ENCODE measurements at places on chromosomes 5 and 9.

- DNase-seq, result no peak
Measured at GRCh38 chr5:61659221-61659696, 327.2 kb downstream of the ZSWIM6 start.

DNA sequence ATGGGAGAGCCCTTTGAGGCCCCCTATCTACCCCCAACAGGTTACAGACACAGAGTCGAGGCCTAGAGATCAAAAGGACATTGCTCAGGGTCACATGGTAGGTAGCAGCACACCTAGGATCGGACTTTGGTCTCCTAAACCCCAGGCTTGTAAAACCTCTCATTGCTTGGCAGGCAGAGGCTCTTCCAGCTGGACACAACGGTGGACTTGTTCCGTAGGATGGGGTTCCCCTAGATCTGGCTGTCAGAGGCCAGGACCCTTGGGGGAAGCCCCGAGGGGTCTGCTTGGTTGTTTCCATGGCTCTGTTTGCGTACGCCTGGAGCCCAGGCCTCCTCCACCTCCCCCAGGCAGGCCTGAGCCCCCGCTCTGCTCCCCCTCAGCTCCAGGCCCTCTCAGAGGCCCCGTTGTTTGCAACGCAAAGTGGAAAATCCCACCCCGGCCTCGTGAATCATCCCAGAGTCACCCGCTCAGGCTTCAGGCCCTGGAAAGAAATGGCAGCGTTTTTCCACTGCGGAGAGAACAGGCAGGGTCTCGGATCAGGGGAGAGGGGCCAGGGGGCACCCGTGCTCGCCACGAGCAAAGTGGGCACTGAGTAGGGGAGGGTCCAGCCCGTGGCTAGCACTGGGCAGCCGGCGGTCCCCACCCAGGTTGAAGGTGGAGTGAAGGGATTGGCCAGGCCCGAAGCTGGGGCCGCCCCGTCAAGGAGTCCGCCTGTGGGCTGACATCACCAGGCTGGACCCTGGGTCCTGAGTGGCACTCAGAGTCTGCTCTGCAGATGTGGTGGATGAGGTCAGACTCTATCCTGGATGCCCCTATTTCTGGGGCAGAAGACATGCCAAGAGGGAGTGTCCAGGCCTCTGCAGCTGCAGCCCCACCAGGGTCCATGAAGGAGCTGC, 19.8 kb downstream of the COL27A1 start:
- DNase-seq, result no peak

- DNase-seq, result no peak
Measured at GRCh38 chr5:142322747-142323479, 1.9 kb downstream of the SPRY4 start.

DNA sequence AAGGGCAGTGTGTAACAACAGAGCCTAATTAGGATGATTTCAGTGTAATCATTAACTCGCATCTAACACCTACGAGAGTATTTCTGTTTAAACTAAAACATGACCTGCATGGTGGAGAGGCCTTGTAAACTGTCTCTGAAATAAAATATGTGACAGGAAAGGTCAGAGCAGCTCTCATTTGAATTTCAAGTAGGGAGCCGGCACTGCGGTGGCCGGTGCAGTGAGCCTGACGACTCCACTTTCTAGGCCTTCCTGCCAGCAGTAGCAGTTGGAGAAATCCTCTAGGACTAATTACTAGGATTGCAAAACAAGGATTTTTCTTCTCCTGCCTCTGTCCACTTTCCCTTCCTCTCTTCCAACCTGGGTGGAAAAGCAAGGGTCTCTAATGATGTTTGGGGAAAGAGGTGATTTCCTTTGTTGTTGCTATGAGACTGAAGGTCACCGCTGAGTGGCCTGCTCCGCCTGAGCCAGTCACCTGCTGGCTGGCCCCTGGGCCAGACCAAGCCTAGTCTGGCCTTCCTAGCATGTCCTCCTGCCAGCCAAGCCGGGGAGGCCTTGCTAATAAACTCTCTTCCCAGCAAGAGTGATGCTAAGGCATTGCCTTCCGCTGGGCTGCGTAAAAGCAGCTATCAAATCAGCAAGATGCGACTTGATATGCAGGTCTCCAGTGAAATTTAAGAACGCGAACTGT, 245.7 kb downstream of the PSAT1 start:
- no peak for DNase-seq

DNA sequence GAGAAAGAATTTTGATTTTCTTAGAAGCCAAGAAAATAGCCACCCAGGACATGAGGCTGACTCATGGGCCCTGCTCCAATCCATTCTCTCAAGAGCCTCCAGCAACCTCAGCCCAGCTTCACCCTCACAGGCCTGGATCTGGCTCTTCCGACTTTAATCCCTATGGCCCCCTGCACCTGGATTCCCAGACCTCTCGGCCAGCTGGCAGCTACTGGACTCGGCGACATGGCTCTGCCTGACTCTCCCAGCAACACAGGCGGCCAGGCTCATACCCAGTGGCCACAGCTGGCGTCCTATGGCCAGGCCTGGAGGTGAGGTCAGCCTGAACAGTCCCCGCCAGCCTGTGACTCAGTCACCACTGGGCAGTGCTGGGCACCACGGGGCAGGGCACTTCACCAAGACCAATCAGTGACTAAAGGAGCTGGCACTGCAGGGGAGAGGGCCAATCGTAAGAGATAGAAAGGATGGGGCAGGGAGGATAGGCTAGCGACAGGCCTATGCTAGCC, 6.2 kb upstream of the PDLIM4 start:
- DNase-seq, result no peak

GRCh38 chr5:124789104-124789605, 42.7 kb upstream of the ZNF608 start:
- no peak for DNase-seq

- no peak for DNase-seq
Measured at GRCh38 chr5:38751103-38751502, 94.7 kb upstream of the OSMR start.

GRCh38 chr9:135076143-135076875, 11.2 kb upstream of the OLFM1 start:
- no peak for DNase-seq

GRCh38 chr5:88875341-88876234, 7.4 kb downstream of the MEF2C start:
- DNase-seq, result peak; percentile 39

DNA sequence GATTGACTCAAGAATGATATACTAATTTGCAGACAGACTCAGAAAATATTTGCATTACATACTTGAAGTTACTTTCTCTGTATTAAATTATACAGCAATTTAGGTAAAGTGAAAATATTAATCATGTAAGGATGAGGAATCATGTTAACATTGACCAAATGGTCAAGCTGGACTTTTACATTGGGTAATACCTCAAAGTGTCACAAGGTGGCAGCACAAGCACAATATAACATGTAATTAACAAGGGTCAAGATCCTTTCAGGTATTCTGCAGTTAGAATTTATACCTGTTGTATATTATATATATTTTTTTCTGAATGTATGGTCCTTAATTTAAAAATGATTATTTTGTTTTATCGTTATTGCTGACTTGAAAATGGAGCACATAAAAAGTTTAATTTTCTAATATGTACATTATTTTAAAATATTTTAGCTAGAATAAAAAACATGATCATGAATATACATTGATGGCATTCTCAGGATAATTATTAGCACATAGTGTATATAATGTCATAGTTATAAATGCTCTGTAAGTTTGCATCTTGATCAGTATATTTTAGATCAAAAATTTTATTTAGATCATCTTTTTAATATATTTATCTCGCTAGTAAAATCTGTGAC, 8.6 kb downstream of the HAPLN1 start:
- DNase-seq, result no peak

DNA sequence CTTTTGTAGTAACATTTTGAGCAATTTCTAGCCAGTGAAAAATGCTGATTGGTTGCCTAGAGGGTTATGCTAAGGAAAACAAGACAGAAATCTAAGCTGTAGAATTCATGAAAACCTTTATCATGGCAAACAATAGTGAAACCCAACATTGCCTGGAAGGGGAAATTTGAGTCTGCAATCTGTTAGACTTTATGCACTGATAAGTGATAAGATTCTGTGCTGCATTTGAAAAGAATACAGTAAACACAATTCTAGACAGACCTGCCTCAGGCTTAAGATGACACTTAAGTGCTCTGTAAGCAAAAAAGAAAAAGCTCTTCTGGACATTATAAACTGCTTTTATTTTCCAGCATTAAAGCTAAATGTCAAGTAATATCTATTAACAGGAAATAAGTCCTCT, 519.3 kb downstream of the ISL1 start:
- no peak for DNase-seq

- DNase-seq, result no peak
Measured at GRCh38 chr5:154356020-154356655, 89.7 kb upstream of the SAP30L start.
